ENCODE measurements at places on chromosomes 5 and 9. TPM values are rescaled to one million over a fixed set of nuclear protein-coding genes. Genes with fewer than 3 reads are reported as not detected.

GRCh38 chr5:139759219-139759721 is 36.3 kb upstream of the PSD2 start:
- H3K4me3 ChIP-seq, result no peak overlapping the region
- H3K36me3 ChIP-seq, result no peaks in the 10 kb centered on the region
- DNase-seq, result no peak
- H3K27me3 ChIP-seq, result peaks cover 43% of the 10 kb centered on the region
- no peaks in the 10 kb centered on the region for H3K4me1 ChIP-seq

GRCh38 chr5:118529361-118530144 is 458.8 kb downstream of the DTWD2 start:
- no peaks in the 10 kb centered on the region for H3K4me1 ChIP-seq
- no peak overlapping the region for H3K27ac ChIP-seq
- DNase-seq, result no peak
- H3K36me3 ChIP-seq, result no peaks in the 10 kb centered on the region
- H3K27me3 ChIP-seq, result no peaks in the 10 kb centered on the region

DNA sequence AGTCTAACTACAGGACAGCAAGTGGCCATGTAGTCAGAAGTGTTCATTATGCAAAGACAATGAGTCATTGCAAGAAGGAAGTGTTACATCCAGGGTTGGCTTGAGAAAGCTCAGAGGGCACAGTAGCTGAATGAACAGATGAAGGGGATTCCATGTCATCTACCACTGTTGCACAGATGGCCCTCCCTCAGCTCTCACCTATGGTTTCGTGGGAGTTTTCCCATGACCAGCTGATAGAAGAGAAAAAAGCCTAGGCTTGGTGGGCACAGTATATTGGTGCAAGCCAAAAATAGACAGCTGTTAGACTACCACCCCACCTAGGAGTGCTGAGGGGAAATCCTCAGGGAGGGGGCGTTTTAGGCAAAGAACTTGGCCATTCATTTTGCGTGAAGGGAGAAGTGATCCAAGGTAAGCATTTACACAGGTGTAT is 217.0 kb downstream of the DMRT2 start:
- H3K27ac ChIP-seq, result no peak overlapping the region
- no peaks in the 10 kb centered on the region for H3K4me1 ChIP-seq
- no peak overlapping the region for H3K4me3 ChIP-seq
- H3K27me3 ChIP-seq, result no peaks in the 10 kb centered on the region

- H3K27ac ChIP-seq, result no peak overlapping the region
- no peaks in the 10 kb centered on the region for H3K27me3 ChIP-seq
- no peak overlapping the region for H3K4me3 ChIP-seq
- H3K4me1 ChIP-seq, result no peaks in the 10 kb centered on the region
- no peak for DNase-seq
Measured at GRCh38 chr5:161311965-161312364, 234.6 kb downstream of the GABRB2 start.

GRCh38 chr9:126338945-126339344 is 12.3 kb downstream of the MVB12B start:
- no peak overlapping the region for H3K4me3 ChIP-seq
- H3K27ac ChIP-seq, result no peak overlapping the region
- H3K4me1 ChIP-seq, result no peaks in the 10 kb centered on the region
- H3K36me3 ChIP-seq, result no peaks in the 10 kb centered on the region
- no peak for DNase-seq
- no peaks in the 10 kb centered on the region for H3K27me3 ChIP-seq

DNA sequence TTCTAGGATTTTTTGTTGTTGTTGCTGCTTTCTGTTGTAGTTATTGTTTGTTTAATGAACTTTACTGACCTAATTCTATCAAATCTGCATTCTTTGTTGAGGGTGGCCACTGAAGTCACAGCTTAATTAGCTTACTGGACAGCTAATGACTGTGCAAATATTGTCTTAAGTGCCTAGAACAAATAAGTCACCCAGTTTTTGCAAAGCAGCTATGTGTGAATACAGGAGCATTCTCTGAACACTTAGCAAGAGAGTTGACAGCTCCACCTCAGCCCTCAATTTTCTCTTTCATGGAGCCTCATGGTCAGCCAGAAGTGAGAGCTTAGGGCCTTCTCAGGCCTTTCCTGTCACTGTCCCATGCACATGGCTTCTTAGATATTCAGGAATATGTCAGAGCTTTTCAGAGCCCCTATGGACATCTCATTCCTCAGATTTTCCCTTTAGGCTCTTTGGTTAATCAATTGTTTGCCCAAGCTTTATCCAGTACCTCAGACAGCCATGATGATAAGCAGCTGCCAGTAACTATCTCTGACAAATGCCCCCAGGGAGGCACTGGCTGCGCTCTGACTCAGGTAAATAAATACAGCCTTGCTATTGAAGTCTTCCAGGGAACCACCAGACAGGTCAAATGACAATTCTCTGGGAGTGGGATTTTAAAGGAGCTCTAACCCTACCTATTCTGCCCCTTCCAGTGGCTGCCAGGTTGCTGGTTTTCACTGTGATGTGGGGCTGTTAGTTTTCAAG is 241.4 kb upstream of the IL12B start:
- no peak overlapping the region for H3K4me3 ChIP-seq
- no peaks in the 10 kb centered on the region for H3K36me3 ChIP-seq
- no peaks in the 10 kb centered on the region for H3K27me3 ChIP-seq
- no peak for DNase-seq
- no peak overlapping the region for H3K27ac ChIP-seq

IFNA8 gene
- total RNA-seq, result not detected

FGD3 gene
- total RNA-seq, result not detected

LYRM7 gene
- total RNA-seq, result 6.9 TPM

PRR16 gene
- total RNA-seq, result 7.3 TPM

OBP2B gene
- not detected for total RNA-seq

FREM1 gene
- total RNA-seq, result under 0.01 TPM

Data from fibroblast of lung (primary cell).